Activated naive CD8-positive, alpha-beta T cell treated with anti-CD3 and anti-CD28 coated beads, Interleukin-2, amount 50 U/mL, for 24 hours (primary cell): ENCODE measurements at places on chromosomes 2 and 18.

DNA sequence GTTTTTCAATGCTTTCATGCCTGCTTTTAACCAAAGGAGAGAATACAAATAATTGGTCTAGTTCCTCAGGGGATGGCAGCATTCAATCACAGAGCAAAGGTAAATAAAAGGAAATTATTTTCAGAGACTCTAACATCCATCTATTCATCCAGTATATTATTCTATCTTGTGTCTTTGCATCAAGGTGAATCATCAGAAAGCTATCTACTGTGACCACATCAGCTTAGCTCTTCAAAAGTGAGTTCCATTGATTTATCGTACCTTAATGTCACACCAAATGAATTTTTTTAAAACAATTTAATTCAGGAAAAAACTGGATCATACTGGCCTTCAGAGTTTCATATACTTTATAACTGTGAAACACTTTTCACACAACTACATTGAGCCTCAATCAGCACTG lies 66.1 kb downstream of the CHN1 start:
- H3K4me3 ChIP-seq = no peak overlapping the region
- H3K4me1 ChIP-seq = no peaks in the 10 kb centered on the region
- H3K36me3 ChIP-seq = no peaks in the 10 kb centered on the region
- H3K27ac ChIP-seq = no peak overlapping the region

DNA sequence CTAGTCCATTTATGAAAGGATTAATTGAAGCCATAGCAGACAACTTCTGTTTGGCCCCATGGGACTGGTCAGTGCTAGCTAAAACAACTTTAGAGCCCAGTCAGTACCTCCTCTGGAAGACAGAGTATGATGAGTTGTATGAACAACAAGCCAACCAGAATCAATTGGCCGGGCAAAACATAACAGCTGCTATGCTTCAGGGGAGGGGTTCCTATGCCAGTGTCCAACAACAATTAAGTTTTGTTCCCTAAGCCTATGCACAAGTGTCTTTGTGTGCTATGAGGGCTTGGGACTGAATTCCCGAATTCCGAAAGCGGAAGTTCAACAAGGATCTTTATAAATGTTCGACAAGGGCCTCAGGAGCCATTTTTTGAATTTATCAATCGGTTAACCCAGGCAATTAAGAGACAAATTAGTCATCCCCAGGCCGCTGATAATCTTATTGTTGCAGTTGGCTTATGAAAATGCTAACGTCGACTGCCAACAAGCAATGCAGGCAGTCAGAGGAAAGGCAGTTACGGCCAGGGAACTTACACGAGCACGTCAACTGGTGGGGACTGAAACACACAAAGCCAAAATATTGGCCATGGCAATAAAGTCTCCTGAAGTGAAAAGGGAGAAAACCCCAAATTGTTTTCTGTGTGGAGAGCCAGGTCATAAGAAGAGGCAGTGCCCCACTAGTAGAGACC lies 57.9 kb downstream of the ZNF638 start:
- H3K4me3 ChIP-seq = no peak overlapping the region
- no peak overlapping the region for H3K27ac ChIP-seq
- no peaks in the 10 kb centered on the region for H3K4me1 ChIP-seq
- H3K27me3 ChIP-seq = no peaks in the 10 kb centered on the region

DNA sequence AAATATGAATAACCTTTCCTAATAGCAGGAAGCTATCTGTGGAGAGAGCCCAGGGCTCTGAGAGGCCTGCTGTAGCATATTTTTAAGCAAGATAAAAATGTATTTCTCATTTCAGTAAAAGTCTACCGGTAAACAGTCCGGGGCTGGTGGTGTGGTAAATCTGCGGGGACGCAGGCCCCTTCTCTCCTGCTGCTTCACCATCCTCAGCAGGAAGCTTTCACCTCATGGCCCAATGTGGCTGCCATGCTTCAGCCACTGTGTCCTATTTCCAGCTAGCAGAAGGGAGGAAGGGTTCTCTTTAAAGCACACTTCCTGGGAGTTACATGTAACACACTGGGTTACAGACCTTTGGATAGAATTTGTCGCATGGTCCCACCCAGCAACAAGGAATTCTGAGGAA lies 79.5 kb upstream of the ODC1 start:
- DNase-seq = no peak
- H3K27me3 ChIP-seq = peaks cover 2% of the 10 kb centered on the region
- H3K4me3 ChIP-seq = no peak overlapping the region
- H3K36me3 ChIP-seq = no peaks in the 10 kb centered on the region

DNA sequence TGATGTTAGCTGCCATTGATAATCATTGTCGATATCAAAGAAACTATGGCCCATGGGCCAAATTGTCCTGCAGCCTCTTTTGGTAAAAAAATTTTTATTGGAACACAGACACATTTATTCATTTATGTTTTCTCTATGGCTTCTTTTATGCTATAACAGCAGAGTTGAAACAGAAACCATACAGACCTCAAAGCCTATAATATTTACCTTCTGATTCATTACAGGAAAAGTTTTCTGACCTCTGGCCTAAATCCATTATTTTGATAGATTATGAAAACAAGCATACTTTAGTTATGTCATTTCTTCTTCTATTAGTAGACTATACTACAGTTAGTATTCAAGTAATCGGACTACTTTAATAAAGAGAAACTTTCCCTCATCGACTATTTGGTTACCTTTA lies 349.7 kb upstream of the GALNT5 start:
- no peak overlapping the region for H3K4me3 ChIP-seq
- no peak overlapping the region for H3K27ac ChIP-seq
- H3K4me1 ChIP-seq = no peaks in the 10 kb centered on the region

DNA sequence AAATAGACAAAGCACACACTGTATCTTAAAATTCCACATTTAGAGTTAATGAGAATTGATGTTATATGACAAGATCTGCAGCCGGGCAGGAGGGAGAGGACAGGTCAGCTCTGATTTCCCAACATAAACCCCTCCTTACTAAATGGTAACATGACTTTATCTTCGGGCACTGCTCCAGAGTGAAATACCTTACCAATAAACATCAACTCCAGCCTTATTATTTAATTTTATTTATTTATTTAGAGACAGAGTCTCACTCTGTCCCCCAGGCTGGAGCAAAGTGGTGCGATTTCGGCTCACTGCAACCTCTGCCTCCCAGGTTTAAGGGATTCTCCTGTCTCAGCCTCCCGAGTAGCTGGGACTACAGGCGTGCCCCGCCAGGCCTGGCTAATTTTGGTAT lies 1.7 kb downstream of the CYB5A start:
- peaks cover 1% of the 10 kb centered on the region for H3K27me3 ChIP-seq
- no peak overlapping the region for H3K27ac ChIP-seq
- no peak overlapping the region for H3K4me3 ChIP-seq
- peaks cover 4% of the 10 kb centered on the region for H3K36me3 ChIP-seq

- H3K36me3 ChIP-seq = peaks cover 48% of the 10 kb centered on the region
- H3K4me3 ChIP-seq = no peak overlapping the region
- H3K27me3 ChIP-seq = no peaks in the 10 kb centered on the region
- DNase-seq = no peak
- H3K27ac ChIP-seq = no peak overlapping the region
- peaks cover 30% of the 10 kb centered on the region for H3K4me1 ChIP-seq
Observed at GRCh38 chr2:667332-667999, 9.7 kb downstream of the TMEM18 start.

DNA sequence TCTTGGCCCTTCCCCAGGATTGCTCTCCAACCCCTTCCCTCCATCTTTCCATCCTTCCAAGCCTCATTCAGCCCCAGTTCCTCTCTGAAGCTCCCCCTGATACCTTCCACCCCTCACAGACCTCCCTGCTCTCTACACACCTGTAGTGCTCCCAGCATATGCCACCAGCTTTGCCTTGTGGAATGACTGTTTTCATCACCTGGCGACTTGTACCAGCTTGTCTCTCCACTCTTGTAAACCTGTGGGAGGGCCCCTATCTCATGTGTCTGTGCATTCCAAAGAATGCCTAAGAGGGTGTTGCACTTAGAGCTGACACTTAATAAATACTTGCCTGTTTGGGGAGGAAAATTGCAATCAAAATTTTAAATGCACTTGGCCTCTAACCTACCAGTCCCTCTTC lies 198.7 kb downstream of the BCL11A start:
- H3K36me3 ChIP-seq = no peaks in the 10 kb centered on the region
- no peak overlapping the region for H3K27ac ChIP-seq
- DNase-seq = no peak
- no peak overlapping the region for H3K4me3 ChIP-seq

DNA sequence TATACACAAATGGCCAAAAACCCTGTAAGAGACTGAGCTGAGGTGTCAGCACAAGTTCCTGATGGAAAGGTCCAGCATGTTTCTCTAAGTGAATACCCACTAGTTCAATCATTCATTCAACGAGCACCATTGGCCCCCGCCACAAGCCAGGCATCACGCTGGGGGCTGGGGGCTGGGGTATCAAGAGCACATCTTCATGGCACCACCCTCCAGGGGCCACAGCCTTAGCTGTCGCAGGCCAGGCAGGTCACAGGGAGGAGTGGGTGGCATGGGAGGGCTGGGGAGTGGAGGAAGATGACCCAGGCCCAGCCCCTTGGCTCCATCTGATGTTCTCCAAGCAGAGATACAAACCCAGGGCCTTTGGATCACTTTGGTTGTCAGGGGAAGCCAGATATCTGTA lies 97.9 kb downstream of the ACKR3 start:
- DNase-seq = no peak
- H3K27ac ChIP-seq = no peak overlapping the region
- H3K27me3 ChIP-seq = peaks cover 6% of the 10 kb centered on the region
- no peak overlapping the region for H3K4me3 ChIP-seq
- H3K36me3 ChIP-seq = no peaks in the 10 kb centered on the region

DNA sequence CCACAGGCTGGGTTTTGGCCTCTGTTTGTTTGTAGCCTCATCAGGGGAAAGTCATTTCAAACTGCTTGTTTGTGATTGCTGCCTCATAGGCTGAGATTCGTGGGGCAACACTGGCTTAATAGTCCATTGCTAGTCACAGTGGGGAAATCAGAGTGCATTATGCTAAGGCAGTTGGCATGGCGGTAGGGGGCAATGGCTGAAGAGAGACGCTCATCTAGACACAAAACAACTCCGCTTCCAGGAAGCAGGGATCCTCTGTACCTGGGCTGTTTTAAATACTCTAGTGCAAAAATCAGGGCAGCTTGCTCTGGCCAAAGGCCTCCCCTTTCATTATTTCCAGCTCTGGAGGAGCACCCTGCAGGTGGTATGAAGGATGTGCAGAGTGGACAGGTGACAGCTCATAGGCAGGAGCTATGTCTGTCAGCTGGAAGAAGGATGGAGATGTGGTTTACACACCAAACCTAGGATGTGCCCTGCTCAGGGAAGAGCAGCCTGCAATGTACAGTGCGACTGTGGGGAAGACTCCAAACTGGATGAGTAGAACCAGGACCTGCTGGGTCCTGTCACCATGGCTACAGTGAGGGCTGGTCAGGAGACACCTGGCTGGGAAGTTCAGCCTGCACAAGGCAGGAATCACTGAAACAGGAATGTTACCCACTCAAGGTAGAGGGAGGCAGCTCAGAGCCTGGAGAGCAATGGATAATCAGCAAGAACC lies 234.3 kb downstream of the CLIP4 start:
- H3K27me3 ChIP-seq = no peaks in the 10 kb centered on the region
- no peak overlapping the region for H3K4me3 ChIP-seq
- H3K27ac ChIP-seq = no peak overlapping the region
- H3K4me1 ChIP-seq = no peaks in the 10 kb centered on the region

DNA sequence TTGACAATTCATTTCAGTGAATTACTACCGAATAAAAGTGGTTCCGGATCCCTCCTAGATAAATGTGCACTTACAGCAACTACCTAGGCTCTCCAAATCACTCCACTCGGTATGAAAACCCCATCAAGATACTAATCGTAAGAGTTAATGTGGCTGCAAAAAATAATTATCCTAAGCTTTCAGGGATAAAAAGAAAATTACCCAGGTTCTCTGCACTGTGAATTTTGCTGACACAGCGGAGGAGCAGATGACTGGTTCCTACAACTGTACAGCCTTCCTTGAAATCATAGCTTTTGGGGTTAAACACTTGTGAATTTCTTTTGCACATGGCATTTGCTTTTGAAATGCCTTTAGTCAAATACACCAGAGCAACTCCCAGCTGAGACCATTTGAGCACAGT lies 104.7 kb downstream of the CD226 start:
- no peak for DNase-seq
- H3K27ac ChIP-seq = no peak overlapping the region
- no peaks in the 10 kb centered on the region for H3K4me1 ChIP-seq
- H3K36me3 ChIP-seq = peaks cover 4% of the 10 kb centered on the region
- no peak overlapping the region for H3K4me3 ChIP-seq
- no peaks in the 10 kb centered on the region for H3K27me3 ChIP-seq

GRCh38 chr2:18520451-18521425 lies 39.7 kb downstream of the RDH14 start:
- peaks cover 24% of the 10 kb centered on the region for H3K27me3 ChIP-seq
- DNase-seq = peak; percentile 77
- no peaks in the 10 kb centered on the region for H3K4me1 ChIP-seq
- H3K36me3 ChIP-seq = no peaks in the 10 kb centered on the region
- no peak overlapping the region for H3K4me3 ChIP-seq

DNA sequence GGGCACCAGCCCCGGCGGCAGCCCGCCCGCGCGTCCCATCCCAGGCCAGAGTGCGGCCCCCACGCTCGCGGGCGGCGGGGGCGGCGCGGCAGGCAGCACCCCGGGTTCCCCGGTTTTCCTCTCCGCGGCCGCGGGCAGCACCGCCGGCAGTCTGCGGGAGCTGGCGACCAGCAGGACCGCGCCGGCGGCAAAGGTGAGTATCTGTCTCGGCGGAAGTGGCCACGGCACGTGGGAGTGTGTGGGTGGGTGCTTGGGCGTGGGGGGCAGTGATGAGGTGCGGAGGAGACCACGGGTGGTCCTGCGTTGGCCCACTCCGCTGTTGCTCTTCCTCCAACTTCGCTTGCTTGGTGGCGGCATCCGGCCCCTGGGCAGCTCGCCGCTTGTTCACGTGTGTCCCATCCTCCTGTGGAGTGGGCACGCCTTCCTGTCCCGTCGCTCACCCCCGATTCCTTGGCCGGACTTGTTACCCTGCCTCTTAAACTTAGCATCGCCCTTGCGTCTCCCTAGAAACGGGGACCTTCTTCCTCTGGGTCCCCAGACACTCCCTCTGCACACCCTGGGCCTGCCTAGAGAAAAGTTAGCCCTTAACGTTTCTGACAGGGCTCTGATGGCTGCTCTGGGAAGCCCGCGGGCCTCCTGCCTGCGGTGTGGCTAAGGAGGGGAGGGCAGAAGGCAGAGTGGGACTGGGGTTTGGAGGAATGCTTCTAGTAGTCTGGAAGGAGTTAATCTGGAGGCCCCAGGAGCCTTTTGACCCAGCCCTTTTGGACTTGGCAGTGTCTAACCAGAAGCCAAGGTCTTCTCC lies 1.1 kb downstream of the SH3RF3 start:
- peaks cover 13% of the 10 kb centered on the region for H3K27me3 ChIP-seq
- peaks cover 45% of the 10 kb centered on the region for H3K4me1 ChIP-seq
- H3K36me3 ChIP-seq = no peaks in the 10 kb centered on the region
- H3K4me3 ChIP-seq = peak overlapping the region; percentile 90
- H3K27ac ChIP-seq = peak overlapping the region; percentile 92

- no peaks in the 10 kb centered on the region for H3K36me3 ChIP-seq
- H3K27me3 ChIP-seq = no peaks in the 10 kb centered on the region
- no peak overlapping the region for H3K4me3 ChIP-seq
- H3K4me1 ChIP-seq = no peaks in the 10 kb centered on the region
- no peak for DNase-seq
Observed at GRCh38 chr2:184394642-184395041, 203.7 kb upstream of the ZNF804A start.

GRCh38 chr2:222722327-222722946 lies 51.0 kb downstream of the MOGAT1 start:
- no peak overlapping the region for H3K27ac ChIP-seq
- H3K4me1 ChIP-seq = no peaks in the 10 kb centered on the region
- no peaks in the 10 kb centered on the region for H3K36me3 ChIP-seq
